Activated CD8-positive, alpha-beta memory T cell treated with anti-CD3 and anti-CD28 coated beads for 4 hours (primary cell): ENCODE measurements at places on chromosomes 13 and 19.

- DNase-seq = no peak
Measured at GRCh38 chr13:67048084-67048820, 181.9 kb downstream of the PCDH9 start.

DNA sequence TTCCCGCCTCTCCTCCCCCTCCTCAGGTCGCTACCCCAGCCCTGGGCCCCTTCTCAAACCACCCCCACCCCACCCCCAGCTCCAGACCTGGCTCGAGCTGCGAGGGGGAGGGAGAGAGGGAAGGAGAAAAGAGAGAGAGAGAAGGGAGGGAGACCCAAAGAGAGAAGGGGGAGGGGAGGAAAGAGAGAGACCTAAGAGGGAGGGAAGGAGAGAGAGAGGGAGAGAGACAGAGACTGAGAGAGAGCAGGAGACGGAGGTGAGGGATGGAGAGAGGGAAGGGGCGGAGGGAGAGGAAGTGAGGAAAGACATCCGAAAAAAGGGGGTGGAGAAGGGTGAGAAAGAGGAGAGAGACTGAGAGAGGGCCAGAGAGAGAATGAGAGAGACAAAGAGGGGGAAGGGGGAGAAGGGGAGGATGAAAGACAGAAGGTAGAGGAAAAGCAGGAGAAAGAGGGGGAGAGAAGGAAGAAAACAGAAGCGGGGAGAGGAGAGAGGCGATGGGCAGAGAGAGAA is 2.0 kb upstream of the SPACA6 start:
- DNase-seq = no peak

- no peak for DNase-seq
Measured at GRCh38 chr13:102212729-102213128, 189.1 kb downstream of the FGF14 start.

- DNase-seq = no peak
Measured at GRCh38 chr13:61728471-61728870, 312.8 kb upstream of the PCDH20 start.

GRCh38 chr19:17058236-17058635 is 17.0 kb downstream of the HAUS8 start:
- DNase-seq = no peak

- peak; percentile 77 for DNase-seq
Measured at GRCh38 chr19:40716031-40716481, 630 bp downstream of the COQ8B start.

GRCh38 chr13:44815623-44816022 is 173.6 kb downstream of the NUFIP1 start:
- no peak for DNase-seq

DNA sequence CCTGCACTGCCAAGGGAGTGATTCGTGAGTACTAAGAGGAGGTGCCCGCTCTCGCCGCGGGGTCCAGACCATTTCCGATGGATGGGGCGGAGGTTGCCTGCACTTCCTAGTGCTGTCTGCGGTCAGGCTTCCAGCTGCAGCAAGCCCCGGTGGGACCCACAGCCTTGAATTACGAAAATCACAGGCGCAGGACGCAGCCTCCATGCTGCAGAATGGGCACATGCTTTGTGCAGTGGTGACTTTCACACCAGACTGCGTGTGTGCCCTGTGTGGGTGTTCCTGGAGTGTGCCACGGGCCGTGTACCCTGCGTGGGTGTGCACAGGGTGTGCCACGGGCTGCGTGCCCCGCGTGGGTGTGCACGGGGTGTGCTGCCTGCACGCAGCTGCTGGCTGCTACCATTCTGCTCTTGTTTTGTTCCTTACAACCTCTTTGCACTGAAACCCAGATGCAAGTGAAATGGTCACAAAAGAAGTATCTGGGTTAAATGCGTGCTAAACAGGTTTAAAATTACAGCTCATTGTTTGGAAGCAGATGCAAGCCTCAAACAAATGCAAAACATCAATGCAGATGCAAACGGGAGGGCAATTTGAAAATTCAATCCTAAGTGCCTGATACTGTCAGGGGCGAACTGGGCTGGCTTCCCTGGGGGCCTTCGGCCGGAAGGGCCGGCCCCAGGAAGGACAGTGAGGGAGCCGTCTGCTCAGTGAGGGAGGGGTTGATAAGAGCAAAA is 221.2 kb upstream of the SOX1 start:
- DNase-seq = no peak

GRCh38 chr19:16943942-16944625 is 55.3 kb downstream of the F2RL3 start:
- DNase-seq = no peak

GRCh38 chr19:2261438-2262172 is 5.4 kb upstream of the JSRP1 start:
- no peak for DNase-seq

GRCh38 chr13:73935991-73936390 is 198.2 kb downstream of the KLF12 start:
- DNase-seq = no peak
